ENCODE measurements at places on chromosomes 12 and 14.

GRCh38 chr12:107929436-107929835 is 154.9 kb downstream of the ASCL4 start:
- DNase-seq: peak; percentile 2

DNA sequence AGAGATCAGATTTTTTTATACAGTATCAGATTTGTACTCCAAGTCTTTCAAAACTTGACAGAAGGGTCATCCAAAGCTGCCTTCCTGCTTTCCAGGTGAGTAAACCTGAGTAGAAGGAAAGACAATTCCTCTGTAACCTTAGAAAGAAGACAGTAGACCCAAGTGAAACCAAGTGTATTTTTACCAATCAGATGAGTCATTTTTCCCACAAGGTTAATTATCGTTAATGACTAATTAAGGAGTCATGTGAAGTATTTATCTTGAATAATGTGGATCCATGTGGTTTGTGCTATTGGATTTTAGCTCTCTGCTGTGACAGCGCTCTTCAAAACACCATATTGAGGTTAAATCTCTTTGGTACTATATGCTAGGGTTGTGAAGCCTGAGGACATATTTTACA is 74.0 kb upstream of the PELI2 start:
- no peak for DNase-seq

DNA sequence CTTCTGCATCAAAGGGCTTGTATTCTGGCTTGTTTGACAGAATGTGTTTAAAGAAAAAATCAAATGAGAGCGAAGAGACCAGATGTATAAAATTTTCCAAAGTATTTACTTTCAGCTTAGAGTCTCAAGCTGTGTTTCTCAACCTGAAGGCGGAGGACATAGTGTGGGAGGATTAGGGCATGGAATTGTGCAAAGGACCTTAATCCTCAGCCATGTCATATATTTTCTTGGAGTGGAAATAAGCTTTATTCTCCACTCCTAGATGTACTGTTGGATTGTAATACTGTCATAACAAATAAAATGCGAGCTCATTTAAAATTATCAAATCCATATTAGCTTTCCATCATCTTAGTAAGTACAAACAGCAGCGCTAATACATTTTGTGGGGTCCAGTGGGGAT is 154.0 kb downstream of the PAH start:
- no peak for DNase-seq

- no peak for DNase-seq
Observed at GRCh38 chr14:85762526-85762925, 232.6 kb downstream of the FLRT2 start.

- no peak for DNase-seq
Observed at GRCh38 chr12:5027046-5027821, 16.4 kb upstream of the KCNA5 start.

Measured in kidney capillary endothelial cell (primary cell).